Omental fat pad (tissue), 4 donors: ENCODE measurements at places on chromosomes 4 and X.
A peak's percentile ranks its signal among the peaks of the same experiment; 100 is the strongest.

DNA sequence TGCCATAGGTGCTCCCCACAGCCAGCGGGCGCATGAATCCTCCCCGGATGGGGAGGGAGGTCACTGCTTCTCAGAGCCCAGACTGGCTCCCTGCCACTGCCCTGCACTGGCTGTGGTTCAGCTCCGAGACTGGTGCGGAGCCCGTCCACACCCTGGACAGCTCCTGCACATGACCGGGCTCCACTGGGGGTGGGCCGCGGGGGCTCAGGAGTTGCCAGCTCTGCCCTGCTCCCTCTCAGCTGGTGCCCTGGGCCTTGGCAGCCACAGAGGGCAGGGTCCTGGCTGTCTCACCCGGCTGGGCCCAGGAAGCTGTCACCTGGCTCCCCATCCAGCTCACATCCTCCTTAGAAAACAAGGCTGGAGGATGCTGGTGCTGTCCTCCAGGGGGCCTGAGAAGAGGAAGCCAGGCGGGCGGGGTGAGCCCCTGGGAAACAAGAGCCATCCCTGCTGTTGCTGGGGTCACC, 64.9 kb upstream of the ADRA2C start:
- DNase-seq: no peak

DNA sequence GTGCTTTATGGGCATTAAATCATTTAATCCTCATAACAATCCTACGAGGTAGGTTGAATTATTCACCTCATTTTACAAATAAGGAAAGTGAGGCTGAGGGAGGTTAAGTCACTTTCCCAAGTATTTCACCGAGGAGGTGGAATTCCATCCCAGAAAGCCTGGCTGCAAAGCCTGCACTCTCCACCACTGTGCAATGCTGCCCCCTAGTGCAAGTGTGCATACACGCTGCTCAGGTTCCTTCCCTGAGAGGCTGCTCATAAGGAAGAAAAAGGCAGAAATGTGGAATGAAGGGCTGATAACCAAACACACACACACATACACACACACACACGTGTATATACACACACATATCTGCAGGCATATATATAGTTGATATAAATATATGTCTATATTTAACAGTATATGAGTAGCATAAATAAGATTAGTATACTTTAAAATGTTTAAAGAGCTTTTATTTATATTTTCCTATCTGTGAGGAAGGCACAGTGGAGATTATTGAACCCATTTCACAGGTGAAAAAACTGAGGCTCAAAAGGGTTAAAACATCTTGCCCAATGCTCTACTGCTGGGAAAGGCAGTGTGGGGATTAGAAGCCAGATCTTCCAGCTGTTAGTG, 714.5 kb upstream of the TENM3 start:
- DNase-seq: peak; percentile 26

- DNase-seq: no peak
Measured at GRCh38 chrX:113058634-113059033, 218.0 kb upstream of the AMOT start.

- DNase-seq: no peak
Measured at GRCh38 chr4:165355900-165356300, 22.9 kb upstream of the CPE start.

GRCh38 chr4:165563851-165564250, 185.0 kb downstream of the CPE start:
- no peak for DNase-seq

GRCh38 chr4:78057600-78058550, 752 bp downstream of the FRAS1 start:
- peak; percentile 45 for DNase-seq

GRCh38 chr4:14767142-14767541, 235.1 kb upstream of the CPEB2 start:
- no peak for DNase-seq

DNA sequence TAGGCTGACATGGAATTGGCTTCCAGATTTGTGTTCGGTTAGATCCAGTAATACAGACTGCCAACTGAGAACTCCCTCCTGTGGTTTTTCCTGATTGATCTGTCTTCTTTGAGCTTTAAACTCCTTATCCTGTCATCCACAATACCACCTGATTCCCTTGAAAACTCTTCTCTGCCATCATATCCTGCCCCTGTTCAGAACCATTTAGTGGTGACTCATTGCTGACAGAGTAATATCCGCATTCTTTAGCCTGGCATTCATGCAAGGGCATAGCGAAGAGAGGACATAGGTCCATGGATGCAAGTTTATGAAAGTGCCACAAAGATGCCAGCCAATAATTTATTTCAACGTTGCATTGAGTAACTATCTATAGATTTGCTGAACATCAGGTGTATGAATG, 76.6 kb downstream of the ITIH6 start:
- DNase-seq: no peak

GRCh38 chr4:140662082-140662869, 93.5 kb upstream of the UCP1 start:
- DNase-seq: no peak
